ENCODE measurements at places on chromosomes 2 and 18.

GRCh38 chr2:215529271-215529670 lies 93.4 kb upstream of the FN1 start:
- peak; percentile 73 for DNase-seq

GRCh38 chr18:59873641-59874040 lies 26.2 kb upstream of the PMAIP1 start:
- no peak for DNase-seq

- DNase-seq: peak; percentile 74
Observed at GRCh38 chr18:63963615-63964256, 6.1 kb upstream of the SERPINB8 start.

DNA sequence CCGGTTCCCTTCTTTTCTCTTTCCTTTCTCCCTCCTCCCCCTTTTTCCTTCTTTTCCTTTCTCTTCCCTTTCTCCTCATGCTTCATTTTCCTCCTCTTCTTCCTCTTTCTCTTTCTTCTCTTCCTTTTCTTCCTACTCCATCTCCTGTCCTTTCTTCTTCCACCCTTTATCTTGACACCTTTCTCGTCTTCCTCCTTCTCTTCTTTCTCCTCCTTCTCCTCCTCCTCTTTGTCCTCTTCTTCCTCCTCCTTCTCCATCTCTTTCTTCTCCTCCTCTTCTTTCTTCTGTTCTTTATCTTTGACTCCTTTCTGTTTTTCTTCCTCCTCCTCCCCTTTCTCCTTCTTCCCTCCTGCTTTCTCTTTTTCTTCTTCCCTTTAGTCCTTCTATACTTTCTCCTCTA lies 53.2 kb downstream of the CELF4 start:
- no peak for DNase-seq

DNA sequence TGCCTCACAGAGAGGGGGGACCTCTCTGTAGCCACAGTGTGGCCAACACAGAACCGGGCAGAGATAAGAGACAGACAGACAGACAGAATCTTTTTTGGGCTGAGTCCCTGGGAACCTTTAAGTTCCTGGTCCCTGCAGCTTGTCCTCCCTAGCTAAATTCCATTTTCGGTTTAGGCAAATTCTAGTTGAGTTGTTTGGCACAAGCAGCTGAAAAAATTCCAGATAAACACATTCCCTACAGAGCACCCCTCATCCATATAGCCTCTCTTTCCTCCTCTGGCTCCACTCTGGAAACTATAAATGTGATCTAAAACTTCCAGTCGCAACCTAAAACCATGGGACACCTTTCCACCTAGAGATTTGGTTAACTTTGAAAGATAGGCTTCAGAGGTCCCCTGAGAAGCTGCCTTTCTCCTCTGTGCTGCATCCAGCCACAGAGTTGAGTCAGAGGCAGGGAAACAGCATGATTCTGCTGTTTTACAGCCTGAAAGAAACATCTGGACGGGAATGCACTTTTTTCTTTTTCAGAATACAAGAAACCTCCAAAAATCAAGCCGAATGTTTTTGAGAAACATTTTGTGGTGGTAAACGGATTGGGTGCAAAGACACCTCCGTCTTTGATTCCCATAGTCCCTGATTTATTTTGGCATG lies 30.9 kb downstream of the SLC4A3 start:
- DNase-seq: no peak

- peak; percentile 78 for DNase-seq
Observed at GRCh38 chr18:3466045-3466444, 16.1 kb downstream of the TGIF1 start.

- no peak for DNase-seq
Observed at GRCh38 chr2:152613235-152613634, 104.0 kb downstream of the PRPF40A start.

DNA sequence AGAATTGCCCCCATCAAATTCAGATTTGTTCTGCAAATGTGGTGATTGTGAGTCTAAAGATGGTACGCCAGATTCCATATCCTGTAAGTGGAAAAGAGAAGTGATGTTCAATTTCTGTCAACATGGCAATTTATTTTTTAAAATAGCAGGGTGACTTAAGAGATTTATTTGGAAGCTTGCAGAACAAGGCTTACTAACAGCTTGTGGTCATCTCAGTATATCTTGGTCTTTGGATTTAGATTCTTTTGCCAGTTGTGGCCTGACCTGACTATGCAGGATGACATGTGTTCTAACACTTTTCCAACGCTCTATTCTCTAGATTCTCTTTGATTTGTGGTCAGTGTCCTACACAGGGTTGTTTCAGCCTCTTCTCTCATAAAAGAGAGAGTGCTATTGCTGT lies 74.4 kb downstream of the MAP3K20 start:
- DNase-seq: peak; percentile 66

GRCh38 chr2:101328474-101329007 lies 20.0 kb upstream of the RNF149 start:
- peak; percentile 61 for DNase-seq

- no peak for DNase-seq
Observed at GRCh38 chr2:48265169-48266030, 264.6 kb upstream of the STON1 start.

GRCh38 chr2:68357605-68358337 lies 7.3 kb upstream of the PLEK start:
- DNase-seq: peak; percentile 72

GRCh38 chr18:79769698-79770500 lies 27.8 kb upstream of the KCNG2 start:
- no peak for DNase-seq

GRCh38 chr2:43898134-43898837 lies 59.5 kb downstream of the ABCG8 start:
- DNase-seq: no peak

DNA sequence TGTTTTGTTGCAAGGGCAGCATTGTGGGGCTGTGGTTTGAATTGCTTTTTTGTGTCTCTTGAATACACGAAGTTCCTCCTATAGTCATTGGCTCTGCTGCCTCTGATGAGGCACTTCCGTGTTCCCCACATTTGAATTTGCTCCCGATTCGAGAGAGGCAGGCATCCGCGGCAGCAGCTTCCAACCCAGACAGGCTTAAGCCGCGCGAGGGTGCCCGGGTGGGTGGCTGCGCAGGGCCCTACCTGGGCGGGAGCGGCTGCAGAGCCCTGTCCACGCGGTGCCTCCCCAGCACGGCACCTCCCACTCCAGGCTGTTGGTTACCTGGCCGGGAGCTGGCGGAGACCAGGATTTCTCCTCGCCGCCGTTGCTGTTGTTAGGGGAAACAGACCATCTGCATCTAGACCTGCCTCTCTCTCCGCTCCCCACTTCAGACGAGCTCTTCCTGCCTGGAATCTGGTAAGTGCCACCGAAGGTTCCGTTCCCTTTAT lies 151.3 kb downstream of the NEDD4L start:
- no peak for DNase-seq

DNA sequence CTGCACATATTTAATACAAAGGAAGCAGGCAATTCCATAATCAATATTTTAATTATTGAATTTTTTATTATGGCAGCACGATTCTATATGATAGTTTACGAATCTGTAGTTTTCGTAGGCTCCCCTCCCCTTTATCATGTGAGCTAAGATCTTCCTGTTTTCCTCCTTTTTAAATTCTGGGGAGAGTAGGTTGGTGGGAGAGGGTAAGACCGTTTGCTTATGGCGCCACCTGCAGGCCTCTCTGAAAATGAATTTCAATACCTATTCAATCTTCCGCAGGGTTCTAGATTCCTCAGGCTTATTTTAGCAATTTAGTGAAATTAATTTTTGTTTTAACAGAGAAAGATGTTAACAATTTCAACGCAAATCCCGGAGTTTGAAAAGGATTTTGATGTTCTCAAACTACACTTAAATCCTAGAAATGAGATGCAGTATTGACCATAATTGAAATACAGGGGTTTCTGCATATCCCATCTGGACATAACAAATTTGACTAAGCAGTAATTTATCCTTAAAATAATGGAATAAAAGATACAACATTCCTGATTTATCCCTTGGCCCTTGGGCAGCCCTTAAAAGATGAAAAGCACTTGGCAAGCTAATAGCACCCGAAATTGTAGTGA lies 12.8 kb upstream of the GBX2 start:
- peak; percentile 64 for DNase-seq

- DNase-seq: no peak
Observed at GRCh38 chr2:140696449-140696848, 1434.4 kb downstream of the LRP1B start.

- no peak for DNase-seq
Observed at GRCh38 chr18:26046419-26047077, 43.9 kb downstream of the SS18 start.

GRCh38 chr2:160372010-160372356 lies 121.6 kb downstream of the RBMS1 start:
- no peak for DNase-seq

GRCh38 chr2:146370826-146371225 lies 1474.0 kb upstream of the ACVR2A start:
- DNase-seq: no peak

DNA sequence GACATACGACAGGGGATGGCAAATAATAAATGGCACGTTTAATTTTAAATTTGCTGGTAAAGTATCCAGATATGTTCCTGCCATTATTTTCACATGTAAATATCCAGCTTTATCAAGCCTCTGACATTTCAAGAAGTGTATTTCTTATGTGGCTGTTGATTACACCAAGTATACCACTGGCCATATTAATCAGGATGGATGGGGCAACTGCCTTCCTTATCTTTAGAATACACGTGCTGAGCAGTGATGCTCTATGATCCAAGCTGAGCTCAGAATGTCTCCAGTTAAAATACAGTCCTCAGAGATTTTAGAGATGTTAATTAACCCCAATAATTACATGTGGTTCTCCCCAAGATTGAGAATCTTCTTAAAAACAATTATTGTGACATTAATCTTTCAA lies 38.3 kb upstream of the RAPGEF4 start:
- no peak for DNase-seq

- no peak for DNase-seq
Observed at GRCh38 chr2:165202239-165202638, 1.6 kb downstream of the SCN3A start.
